IPS DF 19.7 (cell line): ENCODE measurements at places on chromosomes 5 and 9.

DNA sequence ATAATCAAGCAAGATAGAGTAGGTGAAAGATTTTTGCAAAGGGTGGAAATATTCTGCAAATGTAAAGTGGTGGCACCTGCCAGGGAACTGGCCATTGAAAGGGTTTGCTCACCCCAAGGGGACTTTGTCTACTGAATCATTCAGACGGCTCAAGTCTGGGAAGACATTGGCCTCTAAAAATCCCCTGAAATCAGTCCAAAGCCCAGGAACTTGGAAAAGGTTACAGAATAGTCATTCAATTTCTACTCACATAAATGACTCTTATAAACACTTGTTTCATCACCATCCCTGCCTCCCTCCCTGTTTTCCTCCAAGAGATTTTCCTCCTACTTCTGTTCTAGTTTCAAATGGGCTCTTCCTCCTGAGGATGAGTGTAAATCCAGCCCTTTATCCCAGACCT, 28.5 kb downstream of the ZNF366 start:
- no peak for DNase-seq

DNA sequence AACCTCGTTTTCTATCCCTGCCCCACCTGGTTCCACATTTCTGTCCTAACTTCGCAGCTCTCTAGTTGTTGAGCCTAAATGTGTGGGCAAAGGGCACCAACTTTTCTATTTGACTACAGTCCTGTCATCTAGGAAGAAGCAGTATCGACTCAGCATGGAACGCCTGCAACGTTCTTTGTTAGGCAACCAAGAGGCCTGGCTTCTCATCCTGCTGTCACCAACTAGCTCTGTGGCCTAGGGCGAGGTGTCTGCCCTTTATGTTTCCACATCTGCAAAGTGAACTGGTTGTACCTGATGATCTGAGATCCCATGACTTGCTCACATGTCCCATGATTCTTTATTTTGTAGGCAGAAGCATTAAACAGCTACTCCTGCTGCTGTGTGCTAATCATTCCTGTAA, 248.9 kb downstream of the ADAMTSL1 start:
- no peak for DNase-seq

GRCh38 chr5:165296401-165297130, 1791.1 kb downstream of the MAT2B start:
- DNase-seq = no peak

DNA sequence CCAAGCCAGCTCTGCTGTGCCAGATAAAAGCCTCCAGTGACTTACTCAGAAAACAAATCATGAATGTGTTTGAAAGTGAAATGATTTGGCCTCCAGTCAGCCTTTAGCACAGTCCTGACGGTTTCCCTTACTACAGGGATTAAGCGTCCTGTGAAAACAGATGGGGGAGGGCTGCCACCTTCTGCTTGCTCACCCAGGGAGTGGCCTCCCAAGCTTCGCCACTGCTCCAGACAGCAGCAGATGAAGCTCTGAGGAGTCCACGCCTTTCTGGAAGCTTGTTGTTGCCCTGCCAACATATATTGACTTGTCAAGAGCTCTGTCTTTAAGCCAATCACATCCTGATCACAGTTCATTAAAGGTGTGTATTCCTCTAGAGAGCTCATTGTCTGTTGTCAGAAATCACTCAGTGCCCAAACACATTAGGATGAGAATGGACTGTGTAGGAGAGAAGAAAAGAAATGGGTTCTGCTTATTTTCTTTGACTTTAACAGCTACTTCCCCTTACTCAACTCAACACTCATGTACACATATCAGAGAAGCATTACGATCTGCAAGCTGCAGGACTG, 4.9 kb upstream of the FYB1 start:
- DNase-seq = no peak

- DNase-seq = no peak
Observed at GRCh38 chr5:85656050-85656449, 961.7 kb upstream of the COX7C start.

GRCh38 chr5:154811653-154812465, 38.5 kb downstream of the FAXDC2 start:
- DNase-seq = peak; percentile 5

- DNase-seq = no peak
Observed at GRCh38 chr5:171597946-171598640, 178.6 kb downstream of the FGF18 start.

DNA sequence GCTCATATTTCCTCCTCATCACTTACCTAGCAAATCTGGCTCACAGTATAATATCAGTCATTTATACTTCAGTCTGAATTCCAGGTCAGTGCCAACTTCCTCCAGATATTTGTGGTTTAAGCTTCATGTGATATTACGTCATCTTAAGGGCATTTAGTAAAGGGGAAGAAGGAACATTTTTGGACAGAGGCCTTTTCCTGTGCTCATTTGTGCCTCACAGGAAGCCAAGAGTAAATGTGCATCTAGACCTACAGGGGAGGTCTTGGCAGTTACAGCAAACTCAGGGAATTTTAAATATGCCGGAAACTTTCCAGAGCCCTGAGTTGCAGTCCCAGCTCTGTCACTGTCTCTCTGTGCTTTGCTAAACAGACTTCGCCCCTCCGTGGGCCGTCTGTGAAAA, 12.3 kb upstream of the KCNIP1 start:
- DNase-seq = no peak

GRCh38 chr5:157266286-157267007, 524 bp downstream of the CYFIP2 start:
- no peak for DNase-seq

GRCh38 chr9:129278391-129279237, 100.6 kb upstream of the IER5L start:
- no peak for DNase-seq

- DNase-seq = no peak
Observed at GRCh38 chr9:78707481-78707991, 410.6 kb downstream of the PSAT1 start.

- DNase-seq = no peak
Observed at GRCh38 chr9:35691757-35692301, 2.1 kb upstream of the TPM2 start.

- DNase-seq = no peak
Observed at GRCh38 chr5:22754155-22754554, 99.0 kb downstream of the CDH12 start.

GRCh38 chr5:597871-598563, 14.1 kb upstream of the CEP72 start:
- DNase-seq = no peak

DNA sequence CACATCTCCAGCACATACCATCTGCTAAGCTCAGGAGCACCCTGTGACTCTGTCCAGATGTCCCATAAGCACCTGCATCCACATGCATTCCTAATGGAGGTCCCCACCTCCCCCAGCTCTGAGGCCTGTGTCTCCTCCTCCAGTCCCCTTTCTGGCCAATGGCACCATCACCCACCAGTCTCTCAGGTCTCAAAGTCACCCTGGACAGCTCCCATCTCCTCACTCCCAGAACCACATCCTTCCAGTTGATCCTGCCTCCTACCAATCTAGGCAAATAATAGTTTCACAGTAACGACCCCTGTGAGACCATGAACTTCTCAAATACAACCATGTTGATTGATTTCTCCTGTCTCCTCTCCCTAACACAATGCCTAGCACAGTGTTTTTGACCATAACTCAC, 40.1 kb downstream of the GGTA1 start:
- no peak for DNase-seq

DNA sequence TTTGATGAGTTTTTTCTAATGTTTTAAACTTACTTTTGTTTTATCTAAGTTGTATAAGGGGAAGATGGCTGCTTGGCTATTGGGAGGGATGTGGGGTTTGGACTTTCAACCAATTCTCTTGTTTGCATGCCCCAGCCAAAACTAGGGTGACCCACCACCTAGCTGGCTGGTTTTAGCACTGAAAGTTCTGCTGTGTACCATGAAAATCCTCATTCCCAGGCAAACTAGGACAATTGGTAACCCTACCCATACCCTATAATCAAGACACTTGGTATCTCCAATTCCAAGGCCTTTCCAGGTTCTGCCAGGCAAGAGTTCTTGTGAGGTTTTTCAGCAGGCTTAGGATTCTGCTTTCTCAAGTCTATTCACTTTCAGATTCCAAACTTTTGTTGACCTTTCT, 13.1 kb downstream of the RAB3C start:
- no peak for DNase-seq

DNA sequence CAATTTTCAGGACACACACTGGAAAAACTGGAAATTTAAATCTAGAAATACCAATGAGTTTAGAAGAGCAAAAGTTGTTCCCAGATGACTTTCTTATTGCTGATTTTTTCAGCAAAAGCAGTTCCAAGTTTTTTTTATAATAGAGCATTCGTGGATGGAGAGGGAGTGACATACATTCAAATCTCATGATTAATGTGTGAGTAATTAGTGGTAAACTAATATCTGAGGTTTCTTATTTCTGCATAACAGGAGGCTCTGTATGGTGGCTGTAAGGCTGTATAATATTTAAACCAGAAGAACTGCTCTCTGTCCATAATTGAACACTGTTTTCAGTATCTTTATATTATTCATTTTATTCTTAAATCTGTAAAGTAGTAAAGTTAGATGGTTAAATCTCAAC, 25.8 kb downstream of the LYSMD3 start:
- DNase-seq = no peak

DNA sequence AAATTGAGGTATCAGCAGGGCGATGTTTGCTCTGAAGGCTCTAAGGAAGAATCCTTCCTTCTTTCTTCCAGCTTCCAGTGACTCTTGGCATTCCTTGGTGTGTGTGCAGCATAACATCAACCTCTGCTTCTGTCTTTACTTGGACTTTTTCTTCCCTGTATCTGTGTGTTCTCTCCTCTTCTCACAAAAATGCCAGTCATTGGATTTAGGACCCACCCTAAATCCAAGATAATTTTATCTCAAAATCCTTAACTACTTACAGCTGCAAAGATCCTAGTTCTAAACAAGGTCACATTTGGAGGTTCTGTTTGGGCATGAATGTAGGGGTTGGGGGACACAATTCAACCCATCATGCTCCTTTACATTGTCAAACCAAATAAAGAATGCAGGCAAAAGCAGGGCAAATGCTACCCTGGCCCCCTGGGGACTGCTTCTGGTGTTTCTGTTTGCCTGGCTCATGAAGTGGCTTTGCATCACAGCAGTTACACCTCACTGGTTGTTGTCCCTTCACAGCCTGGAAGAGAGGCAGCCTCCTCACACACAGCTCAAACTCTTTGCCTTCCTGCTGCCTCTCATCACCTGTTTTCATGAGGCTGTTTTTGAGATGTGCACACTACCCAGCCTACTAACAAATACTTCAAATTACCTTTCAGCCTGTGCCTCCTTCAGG, 64.8 kb upstream of the PLCXD3 start:
- peak; percentile 12 for DNase-seq

DNA sequence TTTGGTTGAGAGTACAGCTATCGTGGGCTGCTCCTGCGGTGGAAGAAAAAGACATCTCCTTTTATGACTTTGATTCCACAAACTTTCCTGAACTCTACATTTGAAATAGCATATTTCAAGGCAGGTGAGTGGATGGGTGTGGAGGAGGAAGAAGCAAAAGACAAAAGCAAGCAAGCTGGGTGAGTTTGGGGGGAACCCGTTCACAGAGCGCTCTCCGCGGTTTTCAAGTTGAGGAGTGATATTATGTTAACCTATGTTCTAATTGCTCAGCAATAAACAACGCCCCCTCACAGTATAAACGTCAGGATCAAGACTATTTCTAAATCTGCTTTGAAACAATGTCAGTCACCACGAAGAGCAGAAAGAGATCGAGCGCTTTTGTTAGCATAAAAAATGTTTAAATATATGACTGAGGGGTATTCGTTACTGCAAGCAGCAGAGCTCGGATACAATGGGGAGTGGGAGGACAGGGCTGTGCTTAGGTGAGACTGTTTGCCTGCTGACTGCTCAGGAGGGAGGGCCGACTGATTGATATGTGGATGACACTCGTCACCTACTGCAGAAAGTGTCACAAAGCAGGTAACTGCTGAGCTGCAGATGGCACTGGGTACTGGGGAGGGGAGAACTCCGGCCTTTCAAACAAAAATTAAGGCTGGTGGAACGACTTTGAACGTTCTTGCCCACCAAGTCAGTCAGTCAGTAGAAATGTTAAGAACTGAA, 236.5 kb downstream of the DRD1 start:
- DNase-seq = no peak

DNA sequence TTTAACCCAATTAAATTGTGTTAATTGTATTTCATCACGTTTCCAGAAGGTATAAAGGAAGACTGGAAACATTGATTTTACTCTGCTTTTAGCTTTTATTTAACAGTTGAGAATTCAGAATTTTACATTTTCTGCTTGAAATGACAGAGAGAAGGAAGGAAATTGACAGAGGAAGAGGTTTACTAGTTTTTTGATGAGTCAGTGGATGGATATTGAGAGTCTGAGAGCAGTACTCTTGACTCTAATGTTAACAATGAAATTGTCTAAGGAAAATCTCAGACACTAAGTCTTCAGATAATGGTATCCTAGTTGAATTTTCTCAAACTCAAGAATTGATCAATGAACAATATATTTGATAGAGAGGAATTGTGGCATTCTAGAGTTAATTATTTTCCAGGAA, 60.6 kb downstream of the IPO11 start:
- no peak for DNase-seq

DNA sequence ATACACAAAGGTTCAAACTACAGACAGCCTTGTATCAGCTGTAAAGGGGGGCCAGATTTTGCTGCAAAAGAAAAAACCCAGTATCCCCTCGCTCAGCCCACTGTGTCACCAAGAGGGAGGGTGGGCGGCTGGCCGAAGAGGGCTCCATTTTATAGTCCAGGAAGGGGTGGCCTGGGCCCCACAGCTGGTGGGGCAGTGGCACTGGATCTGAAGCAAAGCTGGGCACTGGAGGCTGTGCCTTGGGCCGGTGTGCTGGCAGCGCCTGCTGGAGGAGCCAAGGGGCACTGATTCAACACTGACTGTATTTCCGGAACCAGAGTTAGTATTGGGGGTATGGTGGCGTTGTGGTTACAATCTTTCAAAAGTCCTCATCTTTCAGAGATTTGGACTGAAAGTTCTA, 9.1 kb downstream of the BRD3 start:
- DNase-seq = no peak

DNA sequence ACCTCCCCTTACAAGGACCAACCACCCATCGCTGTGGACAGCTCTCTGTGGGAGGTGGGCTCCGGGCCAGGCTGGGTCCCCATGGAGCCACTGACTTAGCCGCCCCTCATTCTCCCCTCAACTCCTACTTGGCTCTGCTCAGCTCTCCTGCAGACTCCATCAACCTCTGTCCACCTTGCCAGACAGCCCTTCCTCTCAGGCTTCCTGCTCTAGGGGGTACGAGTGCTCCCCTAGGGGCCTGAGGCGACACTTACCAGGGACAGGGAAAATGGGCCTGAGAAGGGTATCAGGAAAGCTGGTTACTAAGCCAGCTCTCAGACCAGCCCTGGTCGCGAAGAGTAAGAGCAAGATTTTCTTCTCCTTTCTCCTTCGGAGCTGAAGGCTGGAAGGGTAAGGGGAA, 43.9 kb downstream of the SHB start:
- no peak for DNase-seq

DNA sequence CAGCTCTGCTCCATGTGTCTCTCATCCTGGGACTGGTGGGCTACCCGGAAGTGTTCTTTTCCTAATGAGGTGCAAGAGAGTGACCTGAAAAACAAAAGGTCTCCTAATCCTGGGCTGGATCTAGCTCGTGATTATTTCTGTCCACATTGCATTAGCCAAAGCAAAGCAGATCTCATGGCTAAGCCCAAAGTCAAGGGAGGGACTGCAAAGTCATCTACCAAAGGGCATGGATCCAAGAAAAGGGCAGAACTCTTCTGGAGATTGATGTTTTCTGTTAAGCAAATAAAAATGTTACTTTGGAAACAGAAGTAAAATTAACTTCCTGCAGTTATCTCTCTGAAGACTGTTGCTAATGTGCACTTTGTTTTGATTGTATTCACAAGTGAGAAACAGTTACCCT, 225.2 kb downstream of the CFAP90 start:
- no peak for DNase-seq

- DNase-seq = no peak
Observed at GRCh38 chr9:68920921-68921320, 93.0 kb downstream of the PRKACG start.

GRCh38 chr5:437281-437771, 5.7 kb upstream of the EXOC3 start:
- DNase-seq = no peak
